Activated CD4-positive, alpha-beta memory T cell treated with anti-CD3 and anti-CD28 coated beads, Interleukin-2, amount 10 ng/mL, durations not matched to agents 7 days and 5 days (primary cell): ENCODE measurements at places on chromosomes 12 and 14.

DNA sequence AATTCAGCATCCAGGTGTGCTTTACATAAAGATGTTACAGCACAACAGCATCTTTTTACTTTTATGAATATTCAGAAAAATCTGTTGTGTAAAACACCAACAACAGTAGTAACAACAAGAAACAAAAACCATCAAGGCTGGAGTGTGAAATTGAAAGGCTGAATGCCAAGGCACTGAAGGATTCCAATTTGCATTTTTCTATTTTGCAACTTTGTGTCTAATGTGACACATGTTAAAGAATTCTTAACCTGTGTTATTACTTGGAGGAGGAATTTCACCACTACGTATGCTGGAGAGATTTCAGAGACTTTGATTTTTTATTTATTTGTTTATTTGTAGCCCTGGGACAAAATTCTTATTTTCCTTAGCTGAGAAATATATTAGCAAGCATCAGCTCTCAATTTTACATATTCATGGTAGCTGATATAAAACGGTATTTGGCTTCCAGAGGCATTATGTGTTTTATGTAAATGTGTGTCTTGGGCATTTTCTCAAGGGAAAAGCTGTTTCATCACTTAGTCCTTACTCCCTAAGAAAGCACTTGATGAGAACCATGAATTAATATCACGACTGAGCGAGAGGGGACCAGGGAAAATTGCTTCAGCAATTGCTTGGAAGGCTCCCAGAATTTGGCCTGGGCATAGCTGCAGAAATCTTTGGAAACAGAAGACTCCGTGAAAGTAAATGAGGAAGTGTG is 475.4 kb downstream of the TMEM132D start:
- DNase-seq: no peak
- H3K27me3 ChIP-seq: no peaks in the 10 kb centered on the region
- H3K4me3 ChIP-seq: no peak overlapping the region
- no peaks in the 10 kb centered on the region for H3K4me1 ChIP-seq
- H3K27ac ChIP-seq: no peak overlapping the region

DNA sequence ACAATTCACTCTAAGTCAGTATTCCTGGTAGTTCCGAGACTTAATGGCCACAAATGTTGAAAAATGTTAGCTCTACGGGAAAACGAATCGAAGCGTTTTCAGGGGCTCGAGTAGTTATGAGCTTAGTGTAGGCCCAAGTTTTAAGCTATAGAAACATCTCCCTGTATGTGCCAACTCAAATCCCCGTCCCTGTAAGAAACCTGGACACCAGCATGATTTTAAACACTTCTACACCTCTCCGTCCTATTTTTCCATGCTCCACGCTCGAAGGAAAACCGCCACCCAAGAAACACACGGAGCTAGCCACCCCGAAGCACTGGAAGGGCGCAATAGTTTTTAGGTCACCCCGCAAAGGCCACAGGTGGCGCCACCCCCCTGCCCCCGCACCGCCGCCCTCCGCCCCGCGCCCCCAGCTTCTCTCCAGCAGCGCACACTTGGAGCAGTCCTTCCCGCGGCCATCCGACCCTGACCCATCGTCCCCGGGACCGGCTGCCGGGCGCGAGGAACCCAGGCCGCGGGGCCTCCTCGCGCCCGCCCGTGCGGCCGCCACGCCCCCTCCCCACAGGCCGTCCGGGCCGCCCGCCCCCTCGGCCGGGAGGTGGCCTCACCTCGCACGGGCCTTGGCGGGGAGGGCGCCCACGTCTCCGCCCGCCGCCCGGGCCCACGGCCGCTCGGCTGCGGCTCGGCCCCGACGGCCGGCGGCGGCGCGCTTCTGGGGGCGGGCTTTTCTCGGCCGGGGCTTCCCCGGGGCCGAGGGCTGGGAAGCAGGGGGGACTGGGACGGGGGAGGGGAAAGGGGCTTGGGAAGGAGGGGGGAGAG is 522 bp downstream of the R3HDM2 start:
- peak overlapping the region; percentile 99 for H3K4me3 ChIP-seq
- peaks cover 15% of the 10 kb centered on the region for H3K36me3 ChIP-seq
- H3K27ac ChIP-seq: peak overlapping the region; percentile 99
- peaks cover 40% of the 10 kb centered on the region for H3K4me1 ChIP-seq

DNA sequence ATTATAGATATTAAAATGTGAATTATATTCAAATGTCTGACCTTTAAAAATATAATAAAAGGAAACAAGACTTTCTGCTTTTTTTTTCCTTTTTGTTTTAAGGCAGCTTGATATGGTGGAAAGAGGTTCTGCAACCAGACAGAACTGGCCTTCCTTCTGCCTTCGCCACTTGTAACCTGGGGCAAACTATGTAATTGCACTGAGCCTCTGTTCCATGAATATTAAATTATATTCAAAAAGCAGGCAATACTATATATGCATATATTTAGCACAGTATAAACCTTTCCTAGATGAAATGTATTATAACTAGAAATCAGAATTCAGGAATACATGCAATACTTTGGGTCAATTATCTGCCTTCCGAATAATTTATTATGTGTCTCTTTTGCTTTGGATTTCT is 59.9 kb downstream of the ACSS3 start:
- H3K4me1 ChIP-seq: no peaks in the 10 kb centered on the region
- H3K27me3 ChIP-seq: no peaks in the 10 kb centered on the region
- H3K4me3 ChIP-seq: no peak overlapping the region
- no peak for DNase-seq
- H3K36me3 ChIP-seq: no peaks in the 10 kb centered on the region
- no peak overlapping the region for H3K27ac ChIP-seq

- peaks cover 3% of the 10 kb centered on the region for H3K36me3 ChIP-seq
- peaks cover 26% of the 10 kb centered on the region for H3K27me3 ChIP-seq
- no peak for DNase-seq
- no peak overlapping the region for H3K27ac ChIP-seq
Observed at GRCh38 chr12:94145191-94145983, 3.0 kb upstream of the PLXNC1 start.

DNA sequence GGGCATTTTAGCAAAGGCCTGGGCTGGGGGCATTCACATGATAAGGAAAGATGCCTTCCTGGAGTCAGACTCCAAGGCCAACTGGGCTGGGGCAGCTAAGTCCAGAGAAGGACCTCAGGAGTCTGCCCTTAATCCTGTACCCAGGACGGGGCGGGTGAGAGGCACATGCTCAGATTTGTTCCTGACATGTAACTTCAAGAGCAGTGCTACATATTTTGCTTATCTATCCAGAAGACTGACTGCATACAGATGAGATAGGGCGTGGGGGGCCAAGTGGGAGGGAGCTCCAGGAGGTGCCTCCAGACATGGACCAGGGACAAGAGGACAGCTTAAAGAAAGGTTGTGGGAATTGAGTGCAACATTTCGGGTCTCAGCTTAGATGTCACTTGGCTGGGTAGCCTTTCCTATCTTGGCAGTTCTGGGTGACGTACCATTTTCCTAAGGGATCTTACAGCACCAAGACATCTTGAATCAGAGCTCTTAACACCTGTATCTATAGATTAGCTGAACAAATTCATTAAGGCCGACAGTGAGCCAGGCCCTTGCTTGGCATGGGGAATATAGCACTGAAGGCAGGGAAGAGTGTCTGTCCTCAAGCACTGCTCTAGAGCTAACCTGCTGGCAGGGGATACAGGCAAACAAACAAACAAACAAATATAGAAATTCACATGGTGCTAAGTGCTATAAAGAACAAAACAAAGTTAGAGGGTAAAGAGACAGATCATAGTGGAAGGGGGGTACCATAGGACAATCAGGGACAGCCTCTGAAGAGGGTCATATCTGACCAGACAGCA is 61.2 kb downstream of the PTPN21 start:
- H3K4me3 ChIP-seq: no peak overlapping the region
- no peaks in the 10 kb centered on the region for H3K4me1 ChIP-seq
- H3K36me3 ChIP-seq: no peaks in the 10 kb centered on the region
- H3K27me3 ChIP-seq: peaks cover 5% of the 10 kb centered on the region

DNA sequence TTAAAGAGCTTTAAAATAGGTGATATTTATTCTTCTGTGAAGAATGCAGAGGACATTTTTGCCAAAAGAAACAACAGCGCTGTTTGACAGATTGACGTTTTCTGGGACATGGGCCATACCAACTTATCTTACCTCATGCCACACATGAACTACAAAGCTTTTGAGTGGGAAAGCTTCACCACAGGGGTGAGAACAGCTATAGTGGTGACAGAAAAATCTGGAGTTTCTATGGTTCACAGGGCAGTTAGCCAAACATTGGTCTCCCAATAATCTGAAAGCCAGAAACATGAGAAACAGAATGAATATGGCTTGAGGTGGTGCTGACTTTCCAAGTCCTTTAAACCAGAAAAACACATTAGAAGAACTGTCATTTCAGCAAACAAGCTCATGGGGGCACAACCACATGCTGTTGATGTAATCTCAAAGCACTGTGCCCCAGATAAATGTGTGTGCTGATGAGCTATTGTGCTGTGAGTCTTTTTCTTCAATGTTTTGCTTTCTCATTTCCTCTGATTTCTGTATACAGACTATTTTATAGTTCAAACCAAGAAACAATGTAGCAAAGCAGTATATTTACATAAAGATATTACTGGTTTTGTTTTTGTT is 905.4 kb downstream of the SLC16A7 start:
- H3K36me3 ChIP-seq: no peaks in the 10 kb centered on the region
- no peaks in the 10 kb centered on the region for H3K4me1 ChIP-seq
- no peaks in the 10 kb centered on the region for H3K27me3 ChIP-seq
- no peak for DNase-seq
- no peak overlapping the region for H3K27ac ChIP-seq

- H3K4me1 ChIP-seq: no peaks in the 10 kb centered on the region
- no peak for DNase-seq
- no peak overlapping the region for H3K27ac ChIP-seq
- H3K36me3 ChIP-seq: no peaks in the 10 kb centered on the region
- no peak overlapping the region for H3K4me3 ChIP-seq
- H3K27me3 ChIP-seq: no peaks in the 10 kb centered on the region
Observed at GRCh38 chr12:130198026-130198662, 35.9 kb downstream of the FZD10 start.

DNA sequence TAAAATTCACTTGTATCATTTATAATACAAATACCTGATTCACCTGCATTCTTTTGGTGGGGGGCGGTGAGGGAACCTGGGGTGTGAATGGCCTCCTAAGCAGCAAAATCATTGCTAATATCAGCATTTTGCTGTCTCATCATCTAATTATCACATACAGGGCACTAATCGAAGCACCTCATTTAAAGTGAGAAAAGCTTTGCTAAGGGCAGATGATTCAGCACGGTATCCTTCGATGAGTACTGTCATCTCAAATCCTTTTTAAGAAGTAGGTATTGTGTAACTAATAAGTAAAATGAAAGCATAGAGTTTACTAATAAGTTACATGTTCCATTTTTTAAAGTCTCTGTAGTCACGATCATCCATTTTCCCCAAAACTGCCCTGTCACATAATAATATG is 278.1 kb upstream of the SOX5 start:
- H3K4me3 ChIP-seq: no peak overlapping the region
- H3K27me3 ChIP-seq: no peaks in the 10 kb centered on the region
- H3K36me3 ChIP-seq: no peaks in the 10 kb centered on the region

DNA sequence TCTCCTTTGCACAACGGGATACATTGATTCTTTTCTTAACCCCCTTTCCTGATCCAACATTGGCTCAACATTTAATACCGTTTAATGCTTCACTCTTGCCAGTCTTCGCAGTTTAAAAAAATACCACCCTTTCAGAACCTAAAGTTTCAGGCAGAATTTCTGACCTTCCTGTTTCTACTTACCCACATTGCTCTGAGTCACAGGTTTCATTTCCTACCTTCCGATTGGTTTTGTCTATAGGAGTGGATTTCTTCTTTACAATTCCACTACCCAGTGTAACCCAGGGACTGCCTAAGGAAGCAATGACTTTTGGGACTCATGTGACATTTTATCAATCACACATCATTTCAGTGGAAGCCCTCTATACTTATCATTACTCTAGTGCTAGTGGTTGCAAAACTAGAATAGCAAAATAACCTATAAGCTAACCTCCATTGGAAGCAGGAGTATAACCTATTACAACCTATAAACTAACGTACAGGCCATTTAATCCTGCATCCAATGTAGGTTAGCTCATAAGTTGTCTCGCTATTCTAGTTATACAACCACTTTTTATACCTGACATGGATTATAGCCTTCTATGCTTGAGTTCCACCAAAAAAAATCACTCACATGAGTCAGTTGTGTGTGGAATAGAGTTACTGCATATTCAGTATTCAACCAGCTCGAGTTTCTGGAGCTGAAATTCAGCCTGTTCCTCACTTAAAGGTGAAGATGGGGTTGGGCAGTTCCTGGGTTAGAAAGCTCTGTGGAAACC is 64.9 kb upstream of the KITLG start:
- H3K36me3 ChIP-seq: no peaks in the 10 kb centered on the region
- H3K4me1 ChIP-seq: no peaks in the 10 kb centered on the region
- H3K4me3 ChIP-seq: no peak overlapping the region

- H3K4me1 ChIP-seq: peaks cover 38% of the 10 kb centered on the region
- no peaks in the 10 kb centered on the region for H3K36me3 ChIP-seq
- H3K27me3 ChIP-seq: no peaks in the 10 kb centered on the region
- H3K27ac ChIP-seq: peak overlapping the region; percentile 92
- peak; percentile 31 for DNase-seq
Observed at GRCh38 chr14:92105893-92106142, 564 bp downstream of the ATXN3 start.

GRCh38 chr12:108121728-108122471 is 7.2 kb upstream of the WSCD2 start:
- no peak overlapping the region for H3K27ac ChIP-seq
- no peaks in the 10 kb centered on the region for H3K36me3 ChIP-seq
- H3K4me1 ChIP-seq: peaks cover 10% of the 10 kb centered on the region
- DNase-seq: no peak

- H3K4me3 ChIP-seq: no peak overlapping the region
- H3K36me3 ChIP-seq: no peaks in the 10 kb centered on the region
- peaks cover 6% of the 10 kb centered on the region for H3K4me1 ChIP-seq
- no peak for DNase-seq
- no peaks in the 10 kb centered on the region for H3K27me3 ChIP-seq
Observed at GRCh38 chr12:45494279-45494678, 235.2 kb upstream of the ARID2 start.

DNA sequence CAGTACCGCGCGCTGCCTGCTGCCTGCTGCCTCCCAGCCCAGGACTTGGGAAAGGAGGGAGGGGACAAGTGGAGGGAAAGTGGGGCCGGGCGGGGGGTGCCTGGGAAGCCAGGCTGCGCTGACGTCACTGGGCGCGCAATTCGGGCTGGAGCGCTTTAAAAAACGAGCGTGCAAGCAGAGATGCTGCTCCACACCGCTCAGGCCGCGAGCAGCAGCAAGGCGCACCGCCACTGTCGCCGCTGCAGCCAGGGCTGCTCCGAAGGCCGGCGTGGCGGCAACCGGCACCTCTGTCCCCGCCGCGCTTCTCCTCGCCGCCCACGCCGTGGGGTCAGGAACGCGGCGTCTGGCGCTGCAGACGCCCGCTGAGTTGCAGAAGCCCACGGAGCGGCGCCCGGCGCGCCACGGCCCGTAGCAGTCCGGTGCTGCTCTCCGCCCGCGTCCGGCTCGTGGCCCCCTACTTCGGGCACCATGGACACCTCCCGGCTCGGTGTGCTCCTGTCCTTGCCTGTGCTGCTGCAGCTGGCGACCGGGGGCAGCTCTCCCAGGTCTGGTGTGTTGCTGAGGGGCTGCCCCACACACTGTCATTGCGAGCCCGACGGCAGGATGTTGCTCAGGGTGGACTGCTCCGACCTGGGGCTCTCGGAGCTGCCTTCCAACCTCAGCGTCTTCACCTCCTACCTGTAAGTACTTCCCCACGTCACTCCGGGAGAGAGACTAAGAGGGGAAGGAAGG is at the start of gene LGR5:
Gene LGR5 (plus strand): TSS at position 186 of the 732 bp plus-strand sequence. CDS start 283 bp downstream, at position 469.
- H3K27ac ChIP-seq: no peak within 1 kb of the TSS
- peaks cover 6% of the 10 kb centered on the region for H3K36me3 ChIP-seq
- peak within 1 kb of the TSS; percentile 50 for H3K4me3 ChIP-seq
- no peak for DNase-seq

GRCh38 chr12:48351022-48351708 is 446 bp upstream of the ZNF641 start:
- peaks cover 24% of the 10 kb centered on the region for H3K36me3 ChIP-seq
- H3K4me1 ChIP-seq: peaks cover 25% of the 10 kb centered on the region
- H3K27ac ChIP-seq: peak overlapping the region; percentile 29
- peak overlapping the region; percentile 75 for H3K4me3 ChIP-seq
- no peak for DNase-seq
